HepG2 (cell line): ENCODE measurements at places on chromosomes 6 and 20. TPM values are rescaled to one million over a fixed set of nuclear protein-coding genes. Genes with fewer than 3 reads are reported as not detected.

Gene EYA2
- total RNA-seq, result not detected in 2 replicates

GRCh38 chr6:144919560-144919959 lies 634.4 kb downstream of the UTRN start:
- DNase-seq, result no peak
- no peak overlapping the region for H3K4me3 ChIP-seq
- H3K27me3 ChIP-seq, result no peaks in the 10 kb centered on the region
- H3K36me3 ChIP-seq, result no peaks in the 10 kb centered on the region
- peaks cover 13% of the 10 kb centered on the region for H3K4me1 ChIP-seq

- no peak overlapping the region for H3K4me3 ChIP-seq
- H3K4me1 ChIP-seq, result peaks cover 58% of the 10 kb centered on the region
- H3K36me3 ChIP-seq, result no peaks in the 10 kb centered on the region
- H3K27ac ChIP-seq, result no peak overlapping the region
- DNase-seq, result peak; percentile 69
Measured at GRCh38 chr6:143673669-143674068, 4.1 kb upstream of the PHACTR2 start.

- peaks cover 6% of the 10 kb centered on the region for H3K4me1 ChIP-seq
- no peak overlapping the region for H3K27ac ChIP-seq
- no peak for DNase-seq
- no peak overlapping the region for H3K4me3 ChIP-seq
- no peaks in the 10 kb centered on the region for H3K36me3 ChIP-seq
Measured at GRCh38 chr20:12984863-12985262, 23.9 kb upstream of the SPTLC3 start.

GRCh38 chr6:125231133-125231532 lies 70.6 kb downstream of the HDDC2 start:
- H3K4me3 ChIP-seq, result no peak overlapping the region
- no peaks in the 10 kb centered on the region for H3K36me3 ChIP-seq
- no peaks in the 10 kb centered on the region for H3K4me1 ChIP-seq
- H3K27ac ChIP-seq, result no peak overlapping the region
- DNase-seq, result no peak
